Posterior cingulate gyrus (tissue), 11 donors: ENCODE measurements at places on chromosomes 16 and 17.

DNA sequence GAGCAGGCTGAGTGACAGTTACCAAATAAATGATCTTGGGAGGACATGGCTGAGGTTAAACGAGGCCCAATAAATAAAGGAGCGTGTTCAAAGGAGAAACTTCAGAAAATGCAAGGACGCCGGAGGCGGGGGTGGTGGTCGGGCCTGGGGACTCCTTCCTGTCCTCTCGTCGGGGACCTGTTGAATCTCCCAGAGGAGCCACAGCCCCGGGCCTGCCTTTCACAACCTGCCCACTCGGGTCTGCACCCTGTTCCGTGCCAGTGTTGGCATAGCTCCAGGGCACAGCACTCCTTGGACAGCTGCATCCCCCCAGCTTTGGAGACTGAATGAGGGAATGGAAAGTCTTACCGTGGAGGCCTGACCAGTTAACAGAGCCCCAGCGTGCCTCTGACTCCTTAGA lies 8.1 kb upstream of the TBX4 start:
- no peak for DNase-seq

- DNase-seq = no peak
Observed at GRCh38 chr17:79834565-79835469, 4.4 kb downstream of the CBX4 start.

GRCh38 chr16:6722786-6723185 lies 609.9 kb upstream of the RBFOX1 start:
- no peak for DNase-seq

GRCh38 chr17:28368306-28368831 lies 1.7 kb downstream of the VTN start:
- no peak for DNase-seq

DNA sequence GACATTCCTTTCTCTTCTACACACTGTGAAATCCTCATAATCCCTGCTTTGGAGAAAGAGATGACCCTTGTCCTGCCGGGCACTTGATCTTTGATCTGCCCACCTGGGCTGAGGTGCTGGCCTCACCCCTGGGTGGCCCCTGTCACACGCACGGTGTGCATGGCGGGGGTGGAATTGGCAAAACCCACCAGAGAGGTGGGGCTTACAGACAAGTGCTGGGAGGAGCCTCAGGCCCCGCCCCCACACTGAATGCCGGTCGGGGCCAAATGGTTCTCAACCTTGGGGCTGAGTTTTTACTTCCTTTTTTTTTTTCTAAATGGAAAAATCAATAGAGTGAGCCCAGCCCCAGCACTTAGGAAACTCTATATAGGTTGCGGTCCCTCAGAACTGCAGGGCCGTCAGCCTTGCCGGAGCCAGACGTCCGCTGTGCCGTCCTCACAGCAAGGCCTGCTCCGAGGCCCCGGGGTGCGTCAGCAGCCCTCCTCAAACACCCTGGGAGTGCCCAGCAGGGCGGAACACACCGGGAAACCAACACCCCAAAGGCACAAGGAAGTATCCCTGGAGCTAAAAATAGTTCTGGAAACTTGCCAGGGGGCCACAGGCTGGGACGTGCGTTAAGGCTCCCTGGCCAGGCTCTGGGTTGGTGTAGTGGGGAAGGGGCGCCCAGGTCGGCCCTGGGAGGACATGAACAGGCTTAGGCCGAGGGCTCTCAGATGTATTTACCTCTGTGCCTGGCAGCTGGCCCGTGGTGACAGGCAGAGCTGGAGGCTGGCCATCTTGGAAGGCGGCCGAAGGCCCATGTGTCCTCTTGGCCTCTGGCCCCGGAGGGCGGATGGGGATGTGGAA lies 11.0 kb downstream of the GPRC5C start:
- peak; percentile 94 for DNase-seq

- no peak for DNase-seq
Observed at GRCh38 chr16:73725156-73725555, 571.5 kb upstream of the PSMD7 start.

GRCh38 chr17:35773679-35774425 lies 13.2 kb downstream of the C17orf50 start:
- DNase-seq = no peak

GRCh38 chr17:7843536-7844291 lies 9.7 kb downstream of the KDM6B start:
- peak; percentile 69 for DNase-seq

- DNase-seq = no peak
Observed at GRCh38 chr17:42018339-42018738, 1.1 kb upstream of the DNAJC7 start.

DNA sequence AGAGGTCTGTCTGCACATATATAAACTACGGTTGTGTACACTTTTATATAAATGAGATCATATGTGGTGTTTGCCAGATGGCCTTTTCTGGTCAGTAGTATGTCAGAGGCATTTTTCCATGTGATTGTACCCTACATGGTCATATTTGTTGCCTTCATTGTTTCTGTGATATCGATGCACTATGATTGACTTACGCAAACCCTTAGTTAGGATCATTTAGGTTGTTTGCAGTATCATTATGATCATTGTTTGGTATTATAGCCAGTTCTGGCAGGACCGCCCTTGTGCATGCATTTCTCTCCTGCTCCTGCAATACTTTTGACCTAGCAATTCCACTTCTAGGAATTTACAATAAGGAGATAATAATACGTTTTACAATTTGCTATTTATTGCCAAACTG lies 169.1 kb downstream of the MSI2 start:
- no peak for DNase-seq

- no peak for DNase-seq
Observed at GRCh38 chr16:50021544-50021943, 3.5 kb upstream of the CNEP1R1 start.

- DNase-seq = no peak
Observed at GRCh38 chr17:692116-692515, 22.5 kb downstream of the VPS53 start.

GRCh38 chr16:11128211-11129141 lies 127.5 kb downstream of the SOCS1 start:
- no peak for DNase-seq

DNA sequence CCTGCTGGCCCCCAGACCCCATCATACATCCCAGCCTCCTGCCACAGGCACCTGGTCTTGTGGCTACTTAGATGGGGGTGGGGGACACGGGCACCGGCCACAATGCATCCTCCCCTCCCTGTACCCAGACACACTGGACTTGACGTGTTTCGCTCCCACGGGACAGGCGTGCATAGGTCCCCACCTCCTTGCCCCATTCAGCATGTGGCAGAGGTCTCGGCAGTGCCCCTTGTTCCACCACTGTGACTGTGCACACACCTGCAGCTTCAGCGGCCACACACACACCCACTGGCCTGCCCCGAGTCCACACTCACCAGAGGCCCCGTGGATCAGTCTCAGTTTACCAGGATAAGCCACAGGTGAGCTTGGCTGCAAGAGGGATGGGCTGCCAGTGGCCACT lies 109.6 kb downstream of the ENGASE start:
- DNase-seq = no peak
